ENCODE measurements at places on chromosomes 3 and 15. TPM values are rescaled to one million over a fixed set of nuclear protein-coding genes. Genes with fewer than 3 reads are reported as not detected.
A peak's percentile ranks its signal among the peaks of the same experiment; 100 is the strongest.

GRCh38 chr15:55250392-55250791 is 39.2 kb downstream of the RAB27A start:
- peak; percentile 22 for DNase-seq

- DNase-seq = no peak
These were observed 4.7 kb downstream of the MRPS11 start for GRCh38 chr15:88472225-88472624.

DNA sequence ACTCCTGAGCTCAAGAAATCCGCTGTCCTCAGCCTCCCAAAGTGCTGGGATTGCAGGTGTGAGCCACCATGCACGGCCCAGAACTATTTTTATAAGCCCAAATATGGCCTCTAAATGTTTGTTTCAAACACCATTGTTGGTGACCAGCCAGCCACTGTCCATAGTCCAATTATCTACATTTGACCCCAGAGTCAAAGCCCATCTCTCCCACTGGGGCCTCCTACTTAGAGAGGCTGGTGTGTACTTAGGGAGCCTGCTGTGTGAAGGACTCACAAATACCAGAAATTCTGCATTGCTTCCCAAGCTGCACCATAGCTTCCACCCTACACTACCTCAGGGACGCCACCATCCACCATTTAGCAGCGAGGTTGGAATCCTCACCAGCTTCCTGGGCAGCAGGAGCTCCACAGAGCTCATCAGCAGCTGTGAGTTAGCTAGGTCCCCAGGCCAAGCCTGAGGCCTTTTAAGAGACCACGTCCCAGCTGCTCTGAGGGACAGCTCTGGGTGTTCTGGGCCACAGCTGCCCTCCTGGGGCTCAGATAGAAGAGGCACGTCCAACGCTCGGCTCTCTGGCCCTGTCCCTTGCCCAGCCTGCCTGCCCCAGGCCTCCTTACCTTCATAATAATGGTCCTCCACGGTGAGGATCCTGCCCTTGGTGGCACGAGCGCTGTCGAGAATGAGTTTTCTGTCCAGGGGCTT is 29.5 kb downstream of the TKT start:
- no peak for DNase-seq

GRCh38 chr3:65814845-65815578 is 223.7 kb downstream of the MAGI1 start:
- no peak for DNase-seq

The MAPK6 gene
- 23.5 TPM for total RNA-seq

The PRR20G gene
- total RNA-seq = not detected

The CRTC3 gene
- 12.6 TPM for total RNA-seq

The ECT2 gene
- total RNA-seq = 13.4 TPM
